Left ventricle myocardium superior (tissue), 1 donor: ENCODE measurements at places on chromosomes 3 and 15.

GRCh38 chr3:107633327-107634098, 110.8 kb downstream of the BBX start:
- DNase-seq: no peak

- peak; percentile 70 for DNase-seq
These were observed 849 bp upstream of the HDAC11 start for GRCh38 chr3:13479332-13479581.

DNA sequence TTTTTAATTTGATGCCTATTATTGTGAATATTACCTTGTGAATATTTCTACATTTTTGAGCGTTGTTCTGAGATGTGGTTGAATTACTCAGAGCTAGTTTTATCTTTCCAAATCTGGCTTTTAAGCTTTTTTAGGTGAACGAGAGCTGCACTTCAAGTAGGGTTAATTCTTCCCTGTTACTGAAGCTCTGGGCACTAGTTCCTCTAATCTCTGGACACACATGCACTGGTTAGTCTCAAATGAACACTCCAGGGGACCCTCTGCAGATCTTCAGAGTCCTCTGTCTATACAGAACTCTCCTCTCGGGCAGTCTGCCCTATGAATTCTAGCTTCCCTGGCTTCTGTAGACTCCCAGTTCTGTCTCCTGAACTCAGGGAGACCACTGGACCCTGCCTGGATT, 237.5 kb upstream of the TBC1D5 start:
- no peak for DNase-seq

GRCh38 chr15:36737430-36737891, 158.0 kb downstream of the CDIN1 start:
- no peak for DNase-seq

GRCh38 chr3:195752546-195753331, 32.0 kb downstream of the MUC20 start:
- no peak for DNase-seq

- DNase-seq: peak; percentile 36
These were observed 34.9 kb upstream of the CILP start for GRCh38 chr15:65246026-65246714.
